T-helper 22 cell (primary cell): ENCODE measurements at places on chromosomes 12 and 14.
A peak's percentile ranks its signal among the peaks of the same experiment; 100 is the strongest.

- DNase-seq: no peak
These were observed 438.9 kb upstream of the FAR2 start for GRCh38 chr12:28709986-28710685.

DNA sequence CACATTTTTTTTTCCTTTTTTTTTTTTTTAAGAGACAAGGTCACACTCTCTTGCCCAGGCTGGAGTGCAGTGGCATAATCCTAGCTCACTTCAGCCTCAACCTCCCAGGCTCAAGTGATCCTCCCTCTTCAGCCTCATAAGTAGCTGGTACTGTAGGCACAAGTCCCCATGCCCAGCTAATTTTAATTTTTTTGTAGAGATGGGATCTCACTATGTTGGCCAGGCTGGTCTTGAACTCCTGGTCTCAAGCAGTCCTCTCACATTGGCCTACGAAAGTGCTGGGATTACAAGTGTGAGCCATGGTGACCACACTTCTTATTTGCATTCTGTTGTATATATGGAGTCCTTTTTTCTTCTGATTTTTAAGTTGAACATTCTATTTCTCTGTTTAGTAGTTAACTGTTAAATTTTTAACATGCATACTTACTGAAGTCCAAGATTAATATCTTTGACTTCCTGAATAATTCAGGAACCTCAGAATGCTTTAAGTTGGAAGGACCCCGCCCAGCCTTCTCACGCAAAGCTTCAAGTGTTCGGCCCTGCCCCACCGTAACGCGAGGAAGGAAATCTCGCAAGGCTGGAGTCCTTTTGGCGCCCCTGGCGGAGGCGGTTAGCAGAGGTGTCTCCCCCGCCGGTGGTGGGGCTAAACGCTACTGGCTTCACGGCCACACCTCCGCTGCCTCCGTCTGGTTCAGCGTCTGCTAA, 21.6 kb downstream of the SPATS2 start:
- DNase-seq: no peak

DNA sequence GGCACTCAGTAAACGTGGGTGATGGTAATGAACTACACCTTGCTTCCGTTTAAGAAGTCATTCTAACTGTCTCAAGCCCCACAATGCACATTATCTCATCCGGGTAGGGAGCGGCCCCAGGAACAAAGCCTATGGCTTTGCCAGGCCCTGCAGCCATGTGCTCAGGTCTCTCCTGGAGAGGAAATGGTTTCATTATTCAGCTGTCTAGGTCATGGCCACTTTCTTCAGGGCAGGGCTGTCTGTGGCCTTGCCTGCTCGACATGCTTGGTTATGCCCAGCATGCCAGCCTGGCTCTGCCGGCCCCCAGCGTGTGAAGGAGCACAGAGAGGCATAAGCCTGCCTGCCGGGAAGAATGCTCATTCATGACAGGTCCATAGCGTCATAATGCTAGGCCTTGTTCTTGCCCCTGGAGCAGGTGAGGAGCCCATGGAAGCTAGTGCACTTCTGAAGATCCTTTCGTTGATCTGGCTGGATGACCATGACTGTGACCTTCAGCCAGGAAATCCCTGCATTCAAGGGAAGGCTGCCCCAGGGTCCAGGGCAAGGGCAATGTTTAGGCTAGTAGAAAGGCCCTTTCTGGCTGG, 26.3 kb upstream of the FOS start:
- no peak for DNase-seq

GRCh38 chr12:131222329-131223139, 268.8 kb downstream of the ADGRD1 start:
- DNase-seq: no peak

- no peak for DNase-seq
These were observed 119.2 kb upstream of the NCOR2 start for GRCh38 chr12:124686370-124687173.

GRCh38 chr14:57049848-57050247, 218.9 kb downstream of the EXOC5 start:
- DNase-seq: no peak

GRCh38 chr12:34404377-34405285, 382.3 kb downstream of the ALG10 start:
- no peak for DNase-seq

DNA sequence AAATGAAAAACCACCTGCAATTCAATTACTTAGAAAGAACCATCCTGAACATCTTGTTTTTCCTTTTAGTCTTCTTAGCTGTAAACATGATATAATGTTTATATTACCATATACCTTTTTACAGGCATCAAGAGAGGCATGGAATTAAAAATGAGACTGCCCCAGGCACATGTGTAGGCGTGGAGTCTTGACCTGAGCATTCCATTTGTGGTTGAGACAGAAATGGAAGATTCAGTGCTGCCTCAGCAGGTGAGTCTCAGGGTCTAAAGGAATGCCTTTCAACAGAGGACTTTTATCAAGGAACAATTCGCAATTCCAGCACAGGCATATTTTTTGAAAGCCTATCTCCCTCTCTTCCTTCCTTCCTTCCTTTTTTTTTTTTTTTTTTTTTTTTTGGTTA, 8.0 kb upstream of the NANOGNB start:
- DNase-seq: no peak

DNA sequence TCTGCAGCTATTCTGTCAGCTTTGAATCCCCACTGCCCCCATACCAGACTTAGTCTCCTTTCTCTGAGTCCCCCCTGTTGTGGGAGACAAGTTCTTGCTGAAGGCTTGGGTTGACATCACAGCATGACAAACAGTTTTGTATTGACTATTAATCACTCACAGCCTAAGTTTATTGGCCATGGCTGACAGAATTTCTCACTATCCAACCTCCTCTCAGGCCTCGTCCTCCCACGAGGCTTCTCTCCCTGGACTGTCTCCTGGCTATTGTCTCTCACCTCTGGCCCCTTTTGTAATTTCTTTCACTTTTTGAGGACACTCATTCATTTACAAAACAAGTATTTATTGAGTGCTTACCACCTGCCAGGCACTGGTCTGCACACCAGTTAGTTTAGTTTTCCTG, 35.2 kb upstream of the DCD start:
- DNase-seq: no peak

DNA sequence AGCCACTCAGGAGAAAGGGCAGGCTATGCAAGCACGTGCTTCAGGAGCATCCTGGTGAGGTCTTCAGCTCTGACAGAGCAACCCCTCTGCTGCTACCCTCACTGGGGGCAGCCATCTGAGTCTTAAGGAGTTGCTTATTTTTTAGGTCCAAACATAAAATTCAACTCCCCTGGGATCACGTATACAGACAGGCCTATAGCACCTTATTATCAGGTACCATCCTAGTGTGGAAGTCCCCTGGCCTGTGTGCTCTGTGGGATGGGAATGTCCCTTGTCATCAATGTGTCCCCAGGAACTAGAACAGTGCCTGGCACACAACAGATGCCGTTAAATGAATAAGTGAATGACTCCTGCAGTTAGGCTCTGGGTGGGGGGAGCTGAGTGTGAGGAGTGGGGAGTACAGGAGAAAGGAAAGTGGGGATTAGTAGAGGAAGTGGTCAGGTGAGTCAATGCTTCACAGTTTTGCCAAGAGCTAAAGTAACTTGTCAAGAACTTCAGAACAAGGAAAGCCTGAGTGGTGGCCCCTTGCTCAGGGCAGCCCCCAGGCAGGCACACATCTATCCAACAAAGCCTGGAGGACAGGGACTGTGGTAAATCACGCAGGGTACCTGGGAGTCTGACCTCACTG, 33.5 kb downstream of the DAD1 start:
- DNase-seq: peak; percentile 79

GRCh38 chr12:85920324-85920947, 46.3 kb downstream of the NTS start:
- DNase-seq: no peak

DNA sequence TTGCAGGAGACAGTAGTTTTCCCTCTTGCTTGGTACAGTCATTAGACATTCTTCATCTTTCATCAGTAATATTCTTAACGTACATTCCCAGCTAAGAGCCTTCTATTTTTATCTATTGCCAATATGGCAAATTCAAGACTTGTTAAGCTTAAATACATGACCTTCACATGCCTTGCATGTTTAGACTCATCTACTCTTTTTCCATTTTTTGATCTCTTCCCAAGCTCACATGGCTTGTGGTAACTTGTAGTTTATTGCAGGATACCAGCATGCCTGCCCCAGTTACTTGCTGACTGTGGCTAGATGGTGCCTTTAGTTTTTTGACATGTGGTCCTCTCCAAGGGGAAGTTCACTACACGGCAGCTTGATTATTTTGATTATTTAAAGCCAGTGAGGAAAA, 729.0 kb downstream of the SLC6A15 start:
- no peak for DNase-seq

DNA sequence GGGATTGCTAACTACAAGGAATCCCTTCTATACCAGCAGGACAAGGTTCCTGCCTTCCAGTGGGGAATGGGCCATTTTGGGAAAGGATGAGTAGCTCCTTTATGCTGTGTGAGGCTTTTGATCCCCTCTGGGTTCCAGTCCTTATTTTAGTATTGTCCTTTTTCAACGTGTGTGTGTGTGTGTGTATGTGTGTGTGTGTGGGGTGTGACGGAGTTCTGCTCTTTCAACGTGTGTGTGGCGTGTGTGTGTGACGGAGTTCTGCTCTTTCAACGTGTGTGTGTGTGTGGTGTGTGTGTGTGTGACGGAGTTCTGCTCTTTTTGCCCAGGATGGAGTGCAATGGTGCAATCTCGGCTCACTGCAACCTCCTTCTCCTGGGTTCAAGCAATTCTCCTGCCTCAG, 27.4 kb downstream of the RAB35 start:
- no peak for DNase-seq

GRCh38 chr14:68636597-68636996, 156.3 kb downstream of the ZFP36L1 start:
- no peak for DNase-seq

- DNase-seq: no peak
These were observed 299.7 kb upstream of the FBXO33 start for GRCh38 chr14:39731912-39732311.

DNA sequence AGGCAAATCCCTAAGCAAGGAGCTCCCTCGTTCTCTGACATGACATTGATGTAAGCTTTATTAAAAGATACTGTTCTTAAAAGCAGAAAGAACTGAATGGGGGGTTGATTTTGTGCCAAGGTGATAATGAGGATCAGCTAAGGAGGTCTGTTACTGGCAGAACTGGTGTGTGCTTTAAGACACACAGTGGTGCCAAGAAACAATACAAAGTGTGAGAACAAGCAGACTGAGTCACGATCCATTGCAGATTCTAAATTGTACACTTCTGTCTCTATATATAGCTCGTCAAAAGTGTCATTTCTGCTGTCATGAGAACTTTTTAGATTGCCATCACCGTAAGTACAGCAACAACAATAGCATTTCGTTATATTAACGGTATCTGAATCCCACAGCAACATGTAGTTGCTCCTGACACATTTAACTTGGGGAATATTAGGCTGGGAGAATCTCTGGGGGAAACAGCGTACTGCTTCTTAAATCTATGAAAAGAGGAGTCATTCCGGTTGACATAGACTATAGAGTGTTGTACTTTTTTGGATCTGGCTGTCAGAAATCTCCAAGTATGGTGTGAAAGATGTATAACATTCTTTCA, 151.3 kb upstream of the PRKD1 start:
- DNase-seq: no peak

- DNase-seq: no peak
These were observed 136.7 kb upstream of the EGLN3 start for GRCh38 chr14:34087571-34087970.
